Stimulated activated CD4-positive, alpha-beta T cell treated with anti-CD3 and anti-CD28 coated beads, Interleukin-1b, Interleukin-23, amount 100 ng/mL, for 1 hour (primary cell): ENCODE measurements at places on chromosomes 1 and 21.

- DNase-seq, result no peak
Observed at GRCh38 chr1:67256291-67257172, 51.1 kb upstream of the IL12RB2 start.

DNA sequence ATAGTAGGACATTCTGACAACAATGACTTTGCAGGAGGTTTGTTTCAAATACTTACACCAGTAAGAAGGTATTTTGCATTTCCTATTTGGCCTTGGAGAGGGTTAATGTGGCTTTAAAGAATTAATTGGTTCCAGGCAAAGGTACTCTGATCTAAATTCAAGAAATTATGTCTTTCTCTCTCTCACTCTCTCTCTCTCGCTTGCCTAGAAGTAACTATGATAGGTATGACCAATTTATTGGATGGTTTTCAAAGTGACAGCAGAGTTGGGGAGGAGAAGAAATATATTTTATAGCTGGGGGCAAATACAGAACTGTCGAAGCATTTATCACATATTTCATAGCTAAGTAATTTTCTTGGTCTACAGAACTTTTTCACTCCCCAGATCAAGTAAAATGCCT, 116.0 kb downstream of the ATP6V1G3 start:
- DNase-seq, result no peak

- no peak for DNase-seq
Observed at GRCh38 chr21:19648391-19648790, 1244.8 kb upstream of the TMPRSS15 start.

DNA sequence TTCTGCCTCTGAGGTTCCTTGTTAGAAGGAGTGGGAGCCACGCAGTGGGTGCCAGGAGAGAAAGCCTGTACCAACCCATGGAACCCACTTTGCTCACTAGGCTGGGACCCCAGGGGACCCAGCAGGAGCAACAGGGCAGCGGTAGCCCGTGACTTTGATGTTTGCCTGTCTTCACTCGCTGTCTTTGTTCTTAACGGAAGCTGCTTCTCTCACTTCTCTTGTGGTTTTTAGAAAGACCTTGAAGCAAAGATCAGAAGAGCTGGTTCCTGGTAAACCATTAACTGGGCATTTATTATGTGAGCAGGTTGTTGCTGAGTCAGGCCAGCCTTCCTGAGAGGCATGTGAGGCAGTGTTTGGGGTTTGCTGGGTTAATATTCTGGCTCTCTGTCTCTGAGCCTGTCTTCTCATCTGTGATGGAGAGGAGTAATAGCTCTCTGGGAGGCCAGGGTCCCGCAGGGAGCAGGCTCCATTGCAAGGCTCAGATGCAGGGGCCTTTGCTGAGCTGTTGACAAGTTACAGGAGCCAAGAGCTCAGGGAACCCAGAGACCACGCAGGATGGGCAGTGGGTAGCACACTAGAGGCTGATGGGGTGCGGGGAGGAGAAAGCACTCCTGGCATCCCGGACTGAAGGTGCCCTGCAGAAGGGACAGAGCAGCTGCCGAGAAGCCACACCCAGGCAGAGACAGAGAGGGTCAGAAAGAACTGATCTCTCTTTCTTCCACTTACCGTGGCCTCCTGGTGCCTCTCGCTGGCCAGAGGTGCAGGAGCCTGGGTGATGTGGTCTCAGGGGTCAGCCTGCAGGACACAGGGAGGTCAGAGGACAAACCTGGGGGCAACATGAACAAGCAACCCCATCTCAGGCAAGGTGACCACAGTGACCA, 367.5 kb upstream of the C1orf174 start:
- no peak for DNase-seq

GRCh38 chr1:93453911-93454310, 6.0 kb downstream of the FNBP1L start:
- DNase-seq, result no peak

DNA sequence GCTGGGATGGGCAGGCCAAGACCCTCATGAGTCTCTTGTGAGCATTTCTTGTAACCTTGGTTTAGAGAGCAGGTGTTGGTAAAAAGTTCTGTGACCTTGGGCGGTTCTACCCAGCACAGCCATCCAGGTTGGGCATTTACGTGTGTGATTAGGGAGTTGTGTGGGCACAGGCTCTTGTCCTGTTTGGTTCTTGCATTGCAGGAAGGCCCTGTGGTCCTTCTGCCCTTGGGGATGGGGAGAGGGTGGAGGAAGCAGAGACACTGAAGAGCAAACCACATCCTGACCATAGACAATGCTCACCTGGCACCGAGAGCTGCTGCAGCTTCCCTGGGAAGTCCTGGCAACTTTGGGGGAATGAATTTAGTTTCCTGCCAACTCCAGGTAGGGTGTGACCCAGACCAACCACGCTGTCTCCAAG, 25.6 kb downstream of the RNF187 start:
- DNase-seq, result no peak

DNA sequence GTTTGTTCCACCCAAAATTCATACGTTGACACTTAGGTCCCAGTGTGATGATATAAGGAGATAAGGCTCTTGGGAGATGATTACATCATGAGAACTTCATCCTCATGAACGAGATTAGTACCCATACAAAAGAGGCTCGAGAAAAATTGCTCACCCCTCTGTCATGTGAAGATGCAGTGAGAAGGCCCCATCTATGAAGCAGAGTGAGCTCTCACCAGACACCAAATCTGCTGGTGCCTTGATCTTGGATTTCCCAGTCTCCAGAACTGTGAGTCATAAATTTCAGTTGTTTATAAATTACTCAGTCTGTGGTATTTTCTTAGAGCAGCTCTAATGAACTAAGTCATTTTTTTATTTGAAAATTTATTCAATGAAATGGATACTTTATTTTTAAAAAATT, 42.6 kb upstream of the USP25 start:
- DNase-seq, result no peak

DNA sequence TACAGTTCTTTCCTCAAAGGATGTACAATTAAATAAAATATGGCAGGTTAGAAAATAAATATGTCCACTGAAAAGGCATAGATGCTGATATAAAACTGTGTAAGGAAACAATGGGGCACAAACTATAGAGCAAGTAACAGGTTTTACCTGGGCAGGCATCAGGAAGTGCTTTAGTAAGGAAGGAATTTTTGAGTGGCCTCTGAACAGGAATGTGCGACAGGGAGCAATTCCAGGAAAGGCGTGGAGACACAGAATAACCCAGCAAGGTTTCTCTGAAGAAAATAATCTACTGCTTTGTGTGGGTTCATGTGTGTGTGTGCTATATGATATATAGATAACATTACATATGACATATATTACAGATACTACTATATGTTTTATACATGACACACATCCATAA, 128.4 kb downstream of the RGS21 start:
- DNase-seq, result no peak

- DNase-seq, result no peak
Observed at GRCh38 chr1:228370941-228371740, 35.5 kb downstream of the TRIM11 start.

- DNase-seq, result no peak
Observed at GRCh38 chr1:95723346-95723745, 489.3 kb downstream of the RWDD3 start.

DNA sequence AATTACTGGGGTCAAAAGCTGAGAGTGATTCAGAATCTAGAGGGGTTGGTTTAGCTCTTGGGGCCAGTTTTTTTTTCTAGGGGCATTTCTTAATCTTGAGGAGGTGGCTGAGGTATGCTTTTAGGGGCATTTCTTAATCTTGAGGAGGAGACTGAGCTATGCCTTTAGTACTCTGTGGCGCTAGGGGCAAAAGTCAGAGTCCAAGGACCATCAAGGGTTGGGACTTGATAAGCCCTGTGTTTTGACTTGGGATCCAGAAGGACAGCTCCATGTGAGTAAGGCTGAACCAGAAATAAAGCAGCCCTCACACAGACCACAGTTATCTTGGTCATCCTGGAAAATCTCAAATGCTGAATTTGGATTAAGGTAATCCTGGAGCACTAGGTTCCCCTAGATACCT, 3.9 kb upstream of the CNIH3 start:
- no peak for DNase-seq

DNA sequence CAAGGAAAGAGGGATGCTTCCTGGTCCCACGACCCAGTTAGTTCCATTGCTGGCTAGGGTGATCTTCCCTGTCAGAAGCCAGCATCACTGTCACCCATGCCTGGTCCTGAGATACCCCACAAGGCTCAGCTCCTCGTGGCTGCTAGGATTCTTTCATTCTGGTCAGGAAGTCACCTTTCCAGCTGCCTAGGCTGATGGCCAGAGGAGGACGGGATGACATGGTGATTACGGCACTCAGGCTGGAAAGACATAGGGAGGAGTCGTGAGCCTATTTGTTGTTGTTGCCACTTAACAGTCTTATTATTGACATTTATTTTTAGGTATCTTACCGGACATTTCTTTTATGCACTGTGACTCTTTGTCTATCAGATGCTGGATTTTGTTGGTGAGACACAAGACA, 20.0 kb upstream of the MAPKAPK2 start:
- DNase-seq, result no peak

- DNase-seq, result no peak
Observed at GRCh38 chr1:156781585-156782186, 14.4 kb downstream of the PRCC start.

GRCh38 chr21:38820471-38821239, 14.9 kb downstream of the ETS2 start:
- no peak for DNase-seq
